Left renal pelvis (tissue), 4 donors: ENCODE measurements at places on chromosomes 13 and 19. TPM values are rescaled to one million over a fixed set of nuclear protein-coding genes. Genes with fewer than 3 reads are reported as not detected.

DNA sequence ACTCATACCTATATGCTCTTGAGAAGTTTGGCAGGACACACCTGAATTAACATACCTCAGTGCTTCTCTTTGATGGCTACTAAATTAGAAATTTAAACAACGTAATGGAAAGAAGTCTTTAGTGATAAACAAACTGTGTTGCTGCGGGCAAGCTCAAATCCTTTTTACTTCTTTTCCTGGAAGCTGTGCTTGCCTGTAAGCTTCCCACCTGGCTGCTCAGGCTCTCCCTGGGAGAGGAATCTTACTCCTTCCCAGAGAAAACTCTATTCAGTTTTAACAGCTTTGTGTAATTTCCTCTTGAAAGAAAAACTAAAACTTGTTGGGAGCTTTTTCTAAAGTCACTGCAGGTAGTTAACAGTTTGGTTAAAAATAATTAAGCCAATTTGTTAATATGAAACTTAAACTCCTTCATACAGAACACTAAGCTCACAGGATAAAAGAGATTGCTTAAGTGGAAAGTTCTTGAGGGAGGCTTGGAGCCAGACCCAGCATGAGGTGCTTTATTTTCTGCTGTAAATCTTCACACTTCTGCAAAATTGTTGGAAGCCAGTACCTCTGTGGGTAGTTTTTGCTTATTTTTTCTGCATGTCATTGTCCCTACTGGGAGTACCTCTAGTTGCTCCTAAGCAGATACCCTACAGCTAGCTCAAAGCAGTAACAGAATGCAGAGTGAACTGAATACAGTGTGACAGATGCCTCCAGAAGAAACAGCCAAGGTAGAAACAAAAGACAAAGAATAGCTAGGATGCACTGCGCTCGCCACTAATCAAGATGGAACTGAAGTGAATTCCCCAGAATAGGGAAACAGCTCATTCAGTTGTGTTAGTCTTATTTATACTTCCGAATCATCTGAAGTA lies 1253.0 kb downstream of the PCDH17 start:
- DNase-seq, result no peak

- no peak for DNase-seq
Measured at GRCh38 chr13:40101708-40102359, 446.4 kb downstream of the COG6 start.

Gene FFAR1
- polyA plus RNA-seq, result 0.46 TPM

DNA sequence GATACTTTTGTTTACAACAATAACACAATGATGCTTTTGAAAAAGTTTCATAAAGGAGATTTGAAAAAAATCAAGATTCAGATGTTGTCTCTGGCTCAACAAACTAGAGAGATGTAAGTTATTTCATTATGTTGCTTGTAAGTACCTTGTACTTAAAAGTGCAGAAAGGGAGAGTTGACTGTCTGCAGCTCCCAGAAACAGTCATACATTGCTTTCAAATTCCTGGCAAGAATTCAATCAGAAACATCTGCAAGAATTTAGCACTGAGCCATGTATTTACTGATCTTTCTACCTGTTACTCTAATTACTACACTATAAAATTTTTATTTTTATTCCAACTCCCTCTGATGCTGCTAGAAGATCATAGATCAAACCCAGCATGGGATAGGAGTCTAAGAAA lies 1261.3 kb upstream of the SPRY2 start:
- no peak for DNase-seq

GRCh38 chr19:38394488-38394887 lies 6.0 kb downstream of the SPRED3 start:
- DNase-seq, result no peak

Gene PSG6
- polyA plus RNA-seq, result not detected

Gene C1QTNF9B
- polyA plus RNA-seq, result 0.72 TPM

Gene GNA15
- 1.2 TPM for polyA plus RNA-seq

GRCh38 chr13:110185696-110186095 lies 121.3 kb downstream of the COL4A1 start:
- no peak for DNase-seq

DNA sequence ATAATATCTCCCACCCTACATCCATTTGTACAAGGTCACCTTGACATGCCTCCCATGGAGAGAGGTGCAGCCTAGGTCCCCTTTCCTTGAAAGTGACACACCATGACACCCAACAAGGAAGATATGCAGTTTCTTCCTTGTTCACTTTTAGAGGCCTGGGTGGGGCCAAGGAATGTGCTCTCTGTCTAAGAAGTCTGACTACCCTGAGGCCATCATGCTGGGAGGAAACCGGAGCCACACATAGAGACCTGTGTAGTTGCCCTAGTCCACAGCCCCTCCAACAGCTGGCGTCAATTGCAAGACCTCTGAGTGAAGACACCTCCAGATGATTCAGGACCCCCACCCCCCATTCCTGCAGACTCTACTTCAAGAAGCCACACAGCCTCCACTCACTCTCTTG lies 11.0 kb downstream of the SYDE1 start:
- no peak for DNase-seq

Gene ZNF723
- polyA plus RNA-seq, result 0.13 TPM

DNA sequence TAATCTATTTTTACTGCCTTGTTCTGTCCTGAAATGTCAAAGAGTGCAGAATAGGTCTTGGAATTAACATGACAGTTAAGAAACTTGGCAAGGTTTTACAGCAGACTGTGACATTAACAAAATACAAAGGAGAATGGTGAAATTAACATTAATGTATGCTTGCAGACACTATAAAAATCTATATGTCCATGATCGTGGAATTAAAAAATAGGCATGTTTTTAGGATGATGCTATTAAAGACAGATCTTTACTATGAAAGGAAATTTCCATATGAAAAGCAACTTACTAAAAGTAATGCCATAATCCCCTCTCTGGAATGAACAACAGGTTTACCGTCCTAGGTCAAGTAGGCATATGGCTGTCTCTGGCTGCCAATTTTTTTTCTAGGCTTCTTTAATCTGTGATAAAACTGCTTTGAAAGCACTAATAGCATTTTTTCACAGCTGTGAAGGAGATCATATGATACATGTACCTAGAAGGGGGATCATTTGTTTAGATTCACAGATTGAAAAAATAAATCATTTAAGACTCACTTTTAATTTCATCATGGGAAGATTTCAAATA lies 291.5 kb downstream of the ZNF536 start:
- no peak for DNase-seq
